ENCODE measurements at places on chromosomes 1 and 21.

DNA sequence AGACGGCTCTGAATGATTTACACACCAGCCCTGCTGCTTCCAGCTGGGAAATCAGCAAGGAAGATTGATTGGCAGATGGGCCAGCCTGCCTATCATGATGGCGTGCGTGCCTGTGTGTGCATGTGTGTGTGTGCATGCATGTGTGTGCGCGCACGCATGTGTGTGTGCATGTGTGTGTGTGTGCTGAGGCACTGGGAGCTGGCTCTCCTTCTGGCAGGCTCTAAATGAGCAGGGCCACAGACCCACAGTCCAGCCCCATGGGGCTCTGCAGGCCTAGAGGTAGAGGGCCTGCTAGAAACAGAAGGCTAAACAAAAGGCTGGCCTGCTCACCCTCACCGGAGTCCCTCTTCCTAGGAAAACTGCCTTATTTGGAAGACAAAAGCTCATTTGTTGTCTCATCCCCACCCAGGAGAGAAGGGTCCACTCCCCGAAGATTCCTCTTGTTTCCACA, 6.0 kb downstream of the KLHDC8A start:
- DNase-seq: no peak

- DNase-seq: no peak
These were observed 101.0 kb downstream of the SIM2 start for GRCh38 chr21:36799869-36800268.

DNA sequence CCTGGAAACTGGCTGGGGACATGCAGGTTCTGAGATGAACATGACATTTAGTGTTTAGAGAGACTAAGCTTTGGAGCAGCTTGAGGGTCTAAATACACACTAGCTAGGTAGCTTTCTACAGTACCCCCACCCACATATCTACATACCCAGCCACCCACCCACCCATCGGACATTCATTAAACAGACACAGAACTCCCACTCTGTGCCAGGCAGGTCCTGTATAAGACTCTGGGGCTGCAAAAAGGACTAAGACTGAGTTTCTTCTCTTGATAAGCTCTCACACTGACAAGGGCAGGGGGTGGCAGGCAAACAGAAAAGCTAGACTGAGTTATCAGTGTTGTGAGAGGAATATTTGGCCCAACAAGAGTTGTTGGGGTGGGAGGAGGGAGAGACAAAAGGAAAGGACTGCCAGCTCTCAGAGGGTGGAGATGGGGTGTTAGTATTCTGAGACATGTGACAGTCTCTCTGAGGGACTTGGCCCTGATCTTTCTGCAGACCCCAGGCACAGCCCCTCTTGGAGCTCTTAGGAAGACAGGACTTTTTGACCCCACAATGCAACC, 6.8 kb downstream of the MAP7D1 start:
- no peak for DNase-seq

GRCh38 chr1:89698624-89699023, 65.7 kb downstream of the LRRC8C start:
- no peak for DNase-seq

GRCh38 chr1:101262060-101262459, 25.2 kb downstream of the S1PR1 start:
- no peak for DNase-seq

- DNase-seq: no peak
These were observed 291.1 kb downstream of the PTPRU start for GRCh38 chr1:29527314-29528004.

DNA sequence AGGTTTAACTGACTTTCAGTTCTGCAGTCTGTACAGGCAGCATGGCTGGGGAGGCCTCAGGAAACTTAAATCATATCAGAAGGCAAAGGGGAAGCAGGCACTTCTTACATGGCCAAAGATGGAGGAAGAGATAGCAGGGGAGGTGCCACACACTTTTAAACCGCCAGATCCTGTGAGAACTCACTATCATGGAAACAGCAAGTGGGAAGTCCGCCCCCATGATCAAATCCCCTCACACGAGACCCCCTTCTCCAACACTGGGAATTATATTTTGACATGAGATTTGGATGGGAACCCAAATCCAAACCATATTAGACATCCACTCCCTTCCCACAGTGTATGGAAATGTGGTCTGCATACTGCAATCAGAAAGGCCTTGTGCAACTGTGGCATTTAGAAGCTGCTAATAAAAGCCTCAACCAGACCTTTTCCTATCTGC, 148.2 kb downstream of the FCRL5 start:
- no peak for DNase-seq

DNA sequence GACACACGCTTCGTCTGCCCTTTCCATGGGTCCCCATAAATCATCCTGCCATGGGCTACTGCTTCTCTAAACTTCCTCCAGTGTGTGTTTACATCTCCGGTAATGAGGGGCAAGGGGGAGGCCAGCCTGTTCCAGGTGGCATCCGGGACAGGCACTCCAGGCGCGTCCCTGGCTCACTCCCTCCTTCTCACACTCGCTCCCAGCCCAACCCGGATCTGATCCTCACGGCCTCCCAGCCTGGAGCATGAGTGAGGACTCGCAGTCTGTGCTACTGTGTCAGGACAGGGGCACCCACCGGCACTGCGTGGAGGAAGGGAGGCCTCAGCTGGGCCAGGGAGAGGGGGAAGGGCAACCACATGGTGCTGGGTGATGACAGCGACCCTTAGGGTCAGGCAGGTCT, 225.4 kb downstream of the TRABD2B start:
- DNase-seq: no peak

GRCh38 chr21:28455253-28455600, 537.5 kb downstream of the LTN1 start:
- DNase-seq: no peak

GRCh38 chr1:145740269-145740668, 21.0 kb downstream of the CD160 start:
- no peak for DNase-seq

GRCh38 chr1:15709226-15709625, 25.1 kb downstream of the PLEKHM2 start:
- no peak for DNase-seq

DNA sequence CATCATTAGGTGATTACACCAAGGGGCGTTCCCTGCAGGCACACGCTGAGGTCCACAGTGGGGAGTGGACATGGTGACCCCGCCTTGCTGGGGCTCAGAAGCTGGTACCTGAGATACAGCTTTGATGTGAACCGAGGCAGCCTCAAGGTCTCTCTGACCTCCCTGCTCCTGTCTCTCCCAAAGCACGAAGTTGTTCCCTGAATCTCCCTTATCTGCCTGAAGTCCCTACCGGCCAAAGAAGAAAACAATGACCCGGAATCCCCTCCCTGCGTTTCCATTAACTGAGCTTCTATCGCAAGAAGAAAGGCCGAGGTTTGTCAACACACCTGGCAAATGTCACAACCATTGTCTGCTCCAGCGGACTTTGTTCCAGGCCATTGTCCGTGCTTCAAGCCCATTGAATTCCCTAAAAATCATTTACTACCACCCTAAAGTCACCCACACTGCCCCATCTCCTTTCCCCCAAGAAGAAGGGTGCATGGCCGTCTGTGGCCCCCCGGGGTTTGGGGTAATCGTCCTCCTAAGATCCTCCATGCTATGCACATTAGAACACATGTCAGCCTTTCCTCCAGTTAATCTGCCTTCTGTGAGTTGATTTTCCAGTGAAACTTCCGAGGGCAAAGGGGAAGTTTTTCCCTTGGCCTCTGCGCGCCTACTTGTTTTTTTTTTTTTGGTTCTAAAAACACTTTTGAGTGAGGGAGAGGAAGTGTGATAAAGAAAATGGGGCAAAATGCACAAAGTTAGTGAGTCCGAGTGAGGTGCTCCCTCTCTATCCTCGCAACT, 48.1 kb upstream of the COL18A1 start:
- DNase-seq: no peak

GRCh38 chr1:113912594-113913311, 7.6 kb downstream of the DCLRE1B start:
- DNase-seq: no peak

All from stimulated activated CD8-positive, alpha-beta memory T cell treated with anti-CD3 and anti-CD28 coated beads, Interleukin-7, amount 100 ng/mL, for 1 hour (primary cell).